ENCODE measurements at places on chromosomes 1 and 21.

DNA sequence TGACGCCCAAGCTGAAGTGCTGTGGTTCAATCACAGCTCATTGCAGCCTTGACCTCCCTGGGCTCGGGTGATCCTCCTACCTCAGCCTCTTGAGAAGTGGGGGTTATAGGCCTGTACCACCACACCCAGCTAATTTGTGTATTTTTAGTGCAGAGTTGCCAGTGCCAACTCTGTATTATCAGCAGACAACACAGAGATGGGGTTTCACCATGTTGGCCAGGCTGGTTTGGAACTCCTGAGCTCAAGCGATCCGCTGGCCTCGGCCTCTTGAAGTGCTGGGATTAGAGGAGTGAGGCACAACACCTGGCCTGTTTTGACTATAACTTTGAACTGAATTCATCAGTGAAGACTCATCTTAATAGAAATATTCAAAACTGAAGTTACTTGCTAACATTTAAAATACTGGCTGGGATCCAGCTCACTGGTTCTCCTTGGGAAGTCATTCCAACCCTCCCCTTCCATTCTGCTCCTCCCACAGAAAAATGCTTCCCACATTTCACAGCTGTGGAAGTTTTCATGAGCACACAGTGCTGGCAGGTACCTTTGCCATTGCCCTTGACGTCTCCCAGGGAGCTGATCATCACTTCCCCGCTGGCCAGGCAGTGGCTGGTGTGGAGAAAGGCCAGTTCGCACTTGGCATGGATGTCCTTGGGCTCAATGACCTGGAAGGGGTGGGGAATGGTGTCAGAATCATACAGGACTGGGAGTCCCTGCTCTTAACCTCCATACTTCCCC, 4.7 kb downstream of the SELENBP1 start:
- no peak for DNase-seq

DNA sequence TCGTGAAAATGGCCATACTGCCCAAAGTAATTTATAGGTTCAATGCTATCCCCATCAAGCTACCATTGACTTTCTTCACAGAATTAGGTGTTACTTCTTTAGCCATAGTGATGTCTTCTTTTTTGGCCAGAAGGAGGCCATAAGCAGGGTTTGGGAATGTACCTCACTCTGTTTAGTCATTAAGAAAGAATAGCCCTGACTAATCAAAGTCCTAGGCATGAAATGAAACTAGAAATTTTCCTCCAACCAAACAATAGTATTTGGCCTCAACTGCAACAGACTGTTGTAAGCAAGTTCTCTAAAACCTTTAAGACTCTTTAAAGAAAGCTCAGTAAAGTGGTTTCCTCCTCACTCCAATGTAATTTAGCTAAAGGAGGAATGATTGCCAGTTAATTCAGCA, 163.9 kb downstream of the AKT3 start:
- DNase-seq = no peak

GRCh38 chr1:111733183-111733991, 5.8 kb downstream of the INKA2 start:
- no peak for DNase-seq

DNA sequence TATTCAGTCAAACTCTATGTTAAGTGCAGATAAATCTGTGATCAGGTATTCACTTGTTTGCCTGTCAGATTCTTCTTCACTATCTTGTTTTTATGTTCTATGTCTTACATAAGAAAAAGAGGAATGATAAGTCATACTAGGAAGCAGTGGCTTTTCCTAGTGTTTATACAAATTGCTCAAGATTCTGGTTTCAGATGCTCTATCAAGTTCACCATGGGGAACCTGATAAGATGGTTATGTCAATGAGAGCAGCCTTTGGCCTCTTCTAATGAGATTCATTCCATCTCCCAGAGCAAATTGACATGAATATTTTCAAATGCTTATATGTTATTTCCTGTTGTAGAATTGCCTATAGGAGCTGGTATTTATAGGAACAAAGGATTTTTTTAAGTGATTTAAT, 218.8 kb upstream of the TMPRSS15 start:
- no peak for DNase-seq

DNA sequence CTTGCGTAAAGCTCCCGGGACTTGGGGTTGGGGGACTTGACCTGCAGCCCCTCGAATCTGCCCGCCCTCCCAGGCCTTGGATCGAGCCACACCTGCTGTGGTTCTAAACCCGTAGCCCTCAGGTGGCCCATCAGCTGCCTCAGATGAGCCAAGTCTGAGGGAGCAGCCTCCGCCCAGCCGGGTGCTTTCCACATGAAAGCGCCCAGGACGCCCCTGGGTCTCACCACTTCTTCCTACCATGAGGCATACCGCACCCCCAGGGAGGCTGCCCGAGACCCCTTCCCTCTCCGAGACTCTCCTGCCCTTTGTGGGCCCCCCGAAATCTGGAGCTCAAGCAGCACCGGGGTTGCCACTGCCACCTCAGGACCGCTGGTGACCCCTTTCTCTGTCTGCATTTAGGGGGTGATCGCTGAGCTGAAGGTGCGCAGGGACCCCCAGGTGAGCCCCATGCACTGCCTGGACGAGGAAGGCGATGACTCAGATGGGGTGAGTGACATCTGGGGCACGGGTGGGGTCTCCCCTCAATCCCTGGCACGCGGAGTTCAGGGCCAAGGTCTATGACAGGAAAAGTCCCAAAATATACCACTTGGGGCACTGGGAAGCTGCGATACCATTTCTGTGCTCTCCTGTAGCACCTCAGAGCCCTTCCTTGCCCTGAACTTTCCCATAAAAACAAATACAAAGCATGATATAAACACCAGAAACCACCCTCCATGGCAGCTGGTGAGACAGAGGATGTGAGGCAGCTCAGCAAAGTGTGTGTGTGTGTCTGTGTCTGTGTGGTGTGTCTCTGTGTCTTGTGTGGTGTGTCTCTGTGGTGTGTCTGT, 68.5 kb downstream of the SLC19A1 start:
- no peak for DNase-seq

Measured in T follicular helper cell (primary cell).